Hematopoietic multipotent progenitor cell treated with erythropoietin and hydrocortisone succinate and interleukin-3 and kit ligand, for 8 days (in vitro differentiated cells): ENCODE measurements at places on chromosomes 1 and 21.
A peak's percentile ranks its signal among the peaks of the same experiment; 100 is the strongest.

DNA sequence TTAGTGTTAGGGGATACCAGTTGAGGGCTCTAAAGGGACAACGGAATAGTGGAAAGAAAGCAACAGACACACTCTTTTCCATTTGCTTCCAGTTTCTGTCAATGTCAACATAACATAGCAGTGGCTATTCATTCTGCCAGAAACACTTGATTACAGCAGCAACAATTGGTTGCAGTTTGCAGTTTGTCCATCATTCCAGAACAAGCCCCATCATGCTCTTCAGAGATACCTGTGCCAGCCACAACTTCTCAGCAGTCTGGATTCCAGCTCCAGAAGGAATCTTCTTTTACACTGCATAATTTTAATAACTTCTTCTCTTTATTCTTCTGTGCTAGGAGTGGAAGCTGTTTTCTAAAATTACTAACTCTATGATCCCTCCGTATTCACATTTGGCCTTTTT, 1521.4 kb downstream of the PLA2G4A start:
- no peak for DNase-seq

DNA sequence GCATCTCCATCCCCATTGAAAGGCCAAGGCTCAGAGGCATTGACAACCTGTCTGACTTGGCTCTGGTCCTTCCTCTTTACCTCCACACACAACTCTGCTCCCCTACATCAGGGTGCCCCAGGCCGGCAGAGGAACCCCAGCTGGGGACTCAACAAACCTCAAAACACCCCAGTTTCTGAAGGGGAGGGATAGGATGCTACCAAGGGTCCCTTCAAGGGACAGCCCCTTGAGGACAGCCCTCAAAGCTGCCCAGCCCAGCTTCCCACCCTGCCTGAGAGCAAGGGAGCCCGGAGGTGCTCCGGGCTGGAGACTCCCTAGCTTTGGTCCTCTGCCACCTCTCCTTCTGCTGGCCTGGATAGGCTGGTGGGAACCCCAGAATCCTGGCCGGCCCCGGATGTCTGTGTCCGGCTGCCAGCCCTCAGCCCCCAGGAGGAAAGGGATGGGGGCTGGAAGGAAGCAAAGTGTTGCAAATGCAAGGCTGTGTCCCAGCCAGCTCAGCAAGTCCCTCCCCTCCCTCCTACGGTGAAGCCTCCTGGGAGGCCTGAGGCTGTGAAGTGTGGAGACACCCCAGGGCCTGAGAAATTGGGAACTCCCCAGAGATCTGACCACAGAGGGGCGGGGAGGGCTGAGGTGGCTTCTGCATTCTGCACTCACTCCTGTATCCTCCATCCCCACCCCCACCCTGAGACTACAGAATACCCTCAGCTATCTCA, 1.1 kb upstream of the MARCKSL1 start:
- peak; percentile 68 for DNase-seq

DNA sequence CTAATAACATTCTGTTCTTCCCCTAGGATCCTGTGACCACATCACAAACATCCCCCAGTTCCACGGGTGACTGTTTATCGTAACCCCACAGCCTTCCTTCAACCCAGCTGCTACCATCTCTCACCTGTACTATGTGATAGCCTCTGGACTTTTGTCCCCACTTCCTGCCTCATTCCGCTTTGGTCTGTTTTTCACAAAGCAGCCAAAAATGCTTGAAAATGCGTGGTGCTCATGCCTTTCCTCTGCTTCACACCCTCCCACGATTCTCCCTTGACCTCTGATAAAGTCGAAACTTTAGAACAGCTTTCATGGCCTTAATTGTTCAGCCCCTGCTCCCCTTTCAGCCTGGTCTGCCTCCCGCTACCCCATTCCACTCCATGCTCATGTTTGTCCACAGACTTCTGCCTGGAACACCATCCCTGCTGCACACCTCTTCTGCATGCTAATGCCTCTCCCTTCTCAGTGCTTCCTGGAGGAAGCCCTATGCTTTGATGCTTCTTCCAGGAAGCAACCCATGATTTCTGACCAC, 165.6 kb downstream of the PLPP3 start:
- no peak for DNase-seq

- DNase-seq, result no peak
Measured at GRCh38 chr21:36397606-36398005, 12.4 kb downstream of the CHAF1B start.

- no peak for DNase-seq
Measured at GRCh38 chr1:53731779-53732305, 7.1 kb downstream of the GLIS1 start.

- no peak for DNase-seq
Measured at GRCh38 chr1:10916311-10916710, 96.1 kb upstream of the TARDBP start.

- no peak for DNase-seq
Measured at GRCh38 chr1:169102567-169102966, 3.9 kb upstream of the ATP1B1 start.

DNA sequence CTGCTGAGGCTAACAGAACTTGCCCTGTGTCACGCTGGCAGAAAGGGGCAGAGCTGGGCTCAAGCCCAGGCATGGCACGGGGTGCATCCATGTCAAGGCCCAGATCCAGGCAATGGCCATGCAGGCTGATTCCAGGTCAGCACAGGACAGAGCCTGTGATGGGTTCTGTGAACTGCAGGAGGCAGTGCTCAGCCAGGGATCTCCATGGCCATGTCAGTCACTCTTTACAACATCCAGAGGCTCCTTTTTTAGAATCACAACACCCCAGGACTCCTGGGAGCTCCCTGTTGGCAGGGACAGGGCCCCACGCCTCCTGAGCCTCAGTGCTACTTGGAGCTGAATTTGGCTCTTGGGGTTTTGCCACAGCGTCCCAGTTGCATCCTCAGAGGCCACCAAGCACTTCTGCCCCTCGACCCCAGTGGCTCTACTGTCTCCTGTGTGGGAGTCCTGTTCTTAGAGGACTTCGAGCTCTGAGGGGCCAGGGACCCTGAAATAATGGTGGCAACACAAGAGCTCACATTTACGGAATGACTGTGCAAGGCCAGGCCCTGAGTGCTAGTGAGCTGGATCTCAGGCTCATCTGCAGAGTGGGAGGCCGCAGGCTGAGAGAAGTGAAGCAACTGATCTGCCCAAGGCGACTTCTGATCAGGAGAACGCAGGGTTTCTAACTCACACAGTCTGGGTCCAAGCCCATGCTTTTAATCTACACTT, 211.5 kb downstream of the TRABD2B start:
- DNase-seq, result no peak

DNA sequence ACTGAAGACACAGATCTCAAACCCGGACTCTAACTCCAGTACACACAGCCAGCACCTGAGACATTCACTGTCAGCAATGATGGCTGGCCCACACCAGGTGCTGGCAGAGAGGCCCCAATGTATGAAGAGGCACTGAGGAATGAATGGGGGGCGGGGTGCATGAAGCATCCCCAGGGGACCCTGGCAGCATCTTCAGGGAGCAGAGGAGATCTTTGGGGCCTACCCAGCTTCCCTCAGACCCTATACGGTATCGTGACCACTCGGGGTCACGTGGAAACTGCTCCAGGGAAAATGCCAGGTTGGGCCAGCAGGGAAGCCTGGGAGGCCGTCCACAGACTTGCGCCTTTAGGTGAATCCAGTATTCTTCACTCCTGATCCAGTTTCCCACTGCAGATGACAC, 84.3 kb downstream of the NPHP4 start:
- no peak for DNase-seq

DNA sequence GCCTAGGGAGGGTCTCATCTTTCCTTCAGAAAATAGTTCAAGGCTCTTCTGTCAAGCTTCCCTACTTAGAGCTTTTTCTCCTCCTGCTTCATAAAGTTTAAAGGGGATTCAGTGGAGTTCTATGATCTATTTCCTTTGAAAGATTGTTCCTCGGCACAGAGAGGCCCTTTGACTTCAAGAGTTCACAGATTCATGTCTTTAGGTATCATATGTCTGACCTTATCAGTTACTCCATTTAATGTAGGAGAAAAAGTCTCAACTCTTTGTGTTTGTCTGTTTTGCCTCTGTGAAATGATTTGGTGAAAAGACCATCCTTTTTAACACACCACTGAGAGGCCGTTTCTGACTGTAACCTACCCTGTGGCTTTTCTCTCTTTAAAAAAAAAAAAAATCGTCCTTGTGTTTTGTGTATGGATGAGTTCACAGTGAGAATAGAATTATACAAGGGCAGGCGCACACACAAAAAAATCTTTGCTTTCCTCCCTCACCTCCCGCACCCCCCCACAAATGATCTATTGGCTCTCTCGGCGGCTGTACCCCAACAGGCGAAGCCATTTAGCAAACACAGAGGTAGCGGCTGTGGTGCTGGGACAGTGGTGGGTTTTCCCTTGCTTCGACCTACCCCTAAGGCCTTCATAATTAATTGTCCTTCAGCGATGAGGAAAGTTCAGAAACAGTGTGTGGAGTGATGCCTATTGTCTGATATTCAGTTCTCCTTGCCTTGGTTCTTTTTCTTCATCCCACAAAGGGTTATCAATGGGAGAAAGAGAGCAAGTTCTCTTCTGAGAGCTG, 29.6 kb downstream of the PROX1 start:
- DNase-seq, result no peak

GRCh38 chr1:174519844-174520243, 72.1 kb downstream of the GPR52 start:
- DNase-seq, result no peak

DNA sequence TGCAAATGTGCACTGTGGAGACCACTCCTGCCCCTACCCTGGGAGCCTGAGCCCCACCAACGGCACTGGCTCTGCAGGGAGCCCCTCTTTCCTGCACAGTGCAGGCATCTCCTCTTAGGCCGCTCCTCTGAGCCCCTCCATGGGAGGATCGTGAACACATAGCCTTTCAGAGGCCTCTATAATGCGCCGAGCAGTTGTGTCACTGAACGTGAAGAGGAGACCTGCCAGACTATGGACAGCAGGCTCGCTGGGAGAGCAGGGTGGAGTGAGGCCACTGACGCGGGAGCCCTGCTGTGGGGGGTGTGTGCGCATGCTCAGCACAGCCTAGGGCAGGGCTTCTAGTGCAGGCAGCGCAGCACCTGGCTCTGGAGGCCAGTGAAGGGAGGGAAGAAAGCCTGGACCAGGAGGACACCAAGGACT, 151.3 kb upstream of the COL6A1 start:
- no peak for DNase-seq

DNA sequence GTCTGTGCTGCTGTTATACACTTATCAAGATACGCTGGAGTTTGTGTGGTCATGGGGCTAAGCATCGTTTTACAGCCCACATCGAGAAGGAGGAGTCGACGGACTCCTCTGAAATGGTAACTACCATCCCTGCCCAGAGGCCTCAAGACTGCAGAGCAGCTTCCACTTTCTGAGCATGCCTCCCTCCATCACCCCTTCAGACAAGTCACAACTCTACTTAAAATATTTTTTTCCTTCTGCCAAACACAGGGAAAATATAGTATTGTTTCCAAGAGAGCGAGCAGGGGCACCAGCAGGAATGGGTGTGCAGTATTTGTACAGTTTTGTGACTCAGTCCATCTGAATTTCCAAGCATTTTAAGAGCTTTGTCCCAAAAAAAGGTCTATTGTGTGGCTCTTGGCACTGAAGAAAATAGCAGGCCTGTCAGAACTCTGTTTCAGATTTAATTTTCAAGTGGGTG, 14.1 kb downstream of the EVA1C start:
- DNase-seq, result no peak

- no peak for DNase-seq
Measured at GRCh38 chr1:158024737-158025136, 31.3 kb downstream of the KIRREL1 start.

- DNase-seq, result no peak
Measured at GRCh38 chr1:228554107-228554506, 66.9 kb downstream of the RNF187 start.

- DNase-seq, result no peak
Measured at GRCh38 chr1:222772996-222773379, 36.0 kb downstream of the FAM177B start.

DNA sequence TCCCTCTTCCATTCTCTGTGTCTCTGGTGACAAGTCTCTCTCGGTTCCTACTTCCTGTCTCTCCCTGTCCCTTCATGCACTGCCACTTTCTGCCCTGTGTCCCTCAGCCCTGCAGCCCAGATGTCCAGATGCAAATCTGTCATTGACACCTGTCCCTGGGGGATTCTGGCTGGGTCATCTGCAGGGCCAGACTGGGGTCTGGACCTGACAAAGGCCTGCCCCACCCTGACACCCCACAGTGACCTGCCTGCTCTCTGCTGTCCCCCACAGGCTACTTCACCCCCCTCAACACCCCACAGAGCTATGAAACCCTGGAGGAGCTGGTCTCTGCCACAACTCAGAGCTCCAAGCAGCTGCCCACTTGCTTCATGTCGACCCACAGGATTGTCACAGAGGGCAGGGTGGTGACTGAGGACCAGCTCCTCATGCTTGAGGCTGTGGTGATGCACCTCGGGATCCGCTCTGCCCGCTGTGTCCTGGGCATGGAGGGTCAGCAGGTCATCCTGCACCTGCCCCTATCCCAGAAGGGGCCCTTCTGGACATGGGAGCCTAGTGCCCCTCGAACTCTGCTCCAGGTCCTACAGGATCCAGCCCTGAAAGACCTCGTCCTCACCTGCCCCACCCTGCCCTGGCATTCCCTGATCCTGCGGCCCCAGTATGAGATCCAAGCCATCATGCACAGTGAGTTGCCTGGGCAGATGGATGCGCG, 7.2 kb downstream of the THEMIS2 start:
- no peak for DNase-seq

DNA sequence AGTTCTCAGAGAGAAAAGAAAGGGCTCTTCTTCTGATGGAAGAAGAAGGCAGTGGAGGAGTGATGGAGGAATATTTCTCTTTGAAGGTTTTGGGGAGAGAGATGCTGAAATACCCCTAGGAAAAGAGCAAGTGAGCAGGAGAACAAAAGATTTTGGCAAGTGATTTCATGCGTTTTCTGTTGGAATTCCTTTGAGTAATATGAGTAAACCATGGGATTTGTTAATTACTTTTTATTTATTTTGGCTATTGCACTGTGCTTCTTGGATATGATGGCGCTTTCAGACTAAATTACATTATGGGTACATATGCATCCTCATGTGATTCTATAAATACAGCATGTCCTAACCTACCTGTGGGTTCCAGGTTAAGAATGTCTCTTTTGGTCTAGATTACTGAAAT, 210.1 kb upstream of the PTGFR start:
- DNase-seq, result no peak

- no peak for DNase-seq
Measured at GRCh38 chr21:35156293-35157278, 107.5 kb upstream of the RUNX1 start.
